ENCODE measurements at places on chromosomes 5 and 9.

- DNase-seq: no peak
Measured at GRCh38 chr5:68708842-68709170, 385.0 kb upstream of the SLC30A5 start.

DNA sequence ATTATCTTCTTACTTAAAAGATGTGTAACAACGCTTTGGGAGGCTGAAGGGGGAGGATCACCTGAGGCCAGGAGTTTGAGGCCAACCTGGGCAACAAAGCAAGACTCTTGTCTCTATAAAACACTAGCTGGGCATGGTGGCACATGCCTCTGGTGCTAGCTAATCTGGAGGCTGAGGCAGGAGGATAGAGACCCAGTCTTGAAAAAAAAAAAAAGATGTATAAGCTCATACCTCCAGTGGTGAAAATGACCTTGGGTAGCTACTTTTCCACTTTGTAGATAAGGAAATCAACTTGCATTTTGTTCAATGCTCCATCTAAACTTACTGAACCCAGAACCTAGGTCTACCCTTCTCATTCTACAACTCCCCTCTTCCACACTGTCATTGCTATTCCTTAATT, 16.6 kb downstream of the ARRDC3 start:
- no peak for DNase-seq

GRCh38 chr9:114313186-114313585, 9.7 kb upstream of the ORM1 start:
- no peak for DNase-seq

GRCh38 chr5:149497357-149497756, 53.9 kb downstream of the CSNK1A1 start:
- peak; percentile 87 for DNase-seq

- no peak for DNase-seq
Measured at GRCh38 chr9:108257382-108257781, 598.4 kb downstream of the ACTL7B start.

GRCh38 chr5:180159756-180160155, 49.3 kb downstream of the RASGEF1C start:
- no peak for DNase-seq

GRCh38 chr5:96919754-96920197, 16.1 kb upstream of the LNPEP start:
- DNase-seq: no peak

- peak; percentile 28 for DNase-seq
Measured at GRCh38 chr5:41286165-41286564, 72.8 kb upstream of the C6 start.

- no peak for DNase-seq
Measured at GRCh38 chr9:89436963-89437625, 60.8 kb downstream of the SEMA4D start.

GRCh38 chr5:4180703-4181102, 585.1 kb downstream of the IRX1 start:
- no peak for DNase-seq

GRCh38 chr5:60586307-60586901, 113.6 kb downstream of the DEPDC1B start:
- peak; percentile 62 for DNase-seq

GRCh38 chr5:117551236-117551635, 976.6 kb upstream of the SEMA6A start:
- DNase-seq: no peak

GRCh38 chr5:112691339-112691680, 46.4 kb upstream of the APC start:
- no peak for DNase-seq

- DNase-seq: no peak
Measured at GRCh38 chr9:133002147-133003070, 23.9 kb downstream of the GFI1B start.

DNA sequence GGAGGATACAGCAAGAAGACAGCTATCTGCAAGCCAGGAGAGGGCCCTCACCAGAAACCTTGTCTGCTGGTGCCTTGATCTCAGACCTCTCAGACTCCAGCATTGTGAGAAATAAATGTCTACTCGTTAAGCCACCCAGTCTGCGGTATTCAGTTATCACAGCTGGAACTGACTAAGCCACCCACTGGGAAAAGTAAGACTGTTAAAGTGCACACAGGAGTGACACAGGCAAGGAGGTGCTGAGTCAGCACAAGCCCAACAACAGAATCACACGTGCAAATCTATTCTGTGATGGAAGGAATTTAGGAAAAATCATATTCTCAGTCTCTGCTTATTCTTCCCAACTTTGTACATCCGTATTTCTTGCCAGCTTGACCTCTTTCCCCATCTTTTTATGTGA, 200.0 kb downstream of the NR2F1-AS1 start:
- DNase-seq: no peak

DNA sequence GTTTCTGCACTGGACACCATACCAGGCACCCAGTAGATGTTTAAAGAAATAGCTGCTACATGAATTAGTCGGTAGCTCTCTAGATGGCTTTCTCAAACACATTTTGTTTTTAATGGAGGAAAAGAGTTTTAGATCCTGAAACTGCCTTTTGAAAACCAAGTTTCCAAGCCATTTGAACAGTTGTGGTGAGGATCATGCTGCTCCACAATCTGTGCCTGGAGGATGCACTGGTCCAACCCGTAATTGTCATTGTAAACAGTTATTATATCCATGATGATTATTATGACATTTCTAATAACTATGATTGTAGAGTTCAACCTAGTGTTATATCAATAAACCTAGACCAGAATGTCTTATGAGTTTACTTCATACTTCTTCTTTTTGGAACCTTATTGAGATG, 35.9 kb upstream of the ZFAND5 start:
- no peak for DNase-seq

DNA sequence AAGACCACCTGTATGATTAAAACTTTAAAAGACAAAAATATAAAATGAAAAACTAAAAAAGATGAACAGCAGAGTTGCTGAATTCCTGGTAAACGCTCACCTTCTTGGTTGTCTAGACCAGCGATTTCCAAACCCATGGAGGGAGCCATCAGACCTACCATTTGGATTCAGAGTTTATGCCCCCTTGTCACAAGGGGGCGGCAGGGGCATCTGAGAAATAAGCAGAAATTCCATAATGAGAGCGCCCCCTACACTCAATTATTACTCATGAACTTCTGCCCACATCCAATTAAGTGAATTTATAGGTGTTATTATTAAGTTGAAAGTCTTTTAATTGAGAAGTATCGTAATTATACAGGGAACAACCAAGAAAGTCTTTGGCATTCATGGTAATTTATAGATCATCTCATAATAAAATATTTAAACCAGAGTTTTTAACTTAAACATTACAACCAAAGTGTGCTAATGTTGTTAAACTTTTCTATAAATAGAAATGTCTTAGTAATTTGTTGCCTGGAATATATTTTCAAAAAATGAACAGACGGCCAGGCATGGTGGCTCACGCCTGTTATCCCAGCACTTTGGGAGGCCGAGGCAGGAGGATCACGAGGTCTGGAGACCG, 35.2 kb upstream of the SPATA31C2 start:
- DNase-seq: peak; percentile 74

DNA sequence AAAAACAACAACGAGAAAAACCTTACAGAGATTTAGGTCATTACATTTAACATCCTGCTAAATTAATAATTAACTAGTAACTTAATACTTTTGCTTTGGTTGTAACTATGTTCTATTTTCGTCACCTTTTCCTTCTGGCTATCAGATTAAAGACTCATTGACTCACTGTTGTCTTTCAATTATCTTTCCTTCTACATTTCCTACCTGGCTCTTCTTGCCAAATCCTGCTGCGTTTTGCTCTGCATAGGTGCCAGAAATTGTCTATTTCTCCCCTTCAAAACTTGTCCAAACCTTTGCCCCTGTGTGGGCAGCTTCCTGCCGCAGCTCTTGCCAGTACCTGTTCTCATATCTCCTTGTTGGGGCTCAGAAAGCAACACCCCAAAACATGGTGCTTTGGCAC, 235.5 kb upstream of the ZNF608 start:
- no peak for DNase-seq

DNA sequence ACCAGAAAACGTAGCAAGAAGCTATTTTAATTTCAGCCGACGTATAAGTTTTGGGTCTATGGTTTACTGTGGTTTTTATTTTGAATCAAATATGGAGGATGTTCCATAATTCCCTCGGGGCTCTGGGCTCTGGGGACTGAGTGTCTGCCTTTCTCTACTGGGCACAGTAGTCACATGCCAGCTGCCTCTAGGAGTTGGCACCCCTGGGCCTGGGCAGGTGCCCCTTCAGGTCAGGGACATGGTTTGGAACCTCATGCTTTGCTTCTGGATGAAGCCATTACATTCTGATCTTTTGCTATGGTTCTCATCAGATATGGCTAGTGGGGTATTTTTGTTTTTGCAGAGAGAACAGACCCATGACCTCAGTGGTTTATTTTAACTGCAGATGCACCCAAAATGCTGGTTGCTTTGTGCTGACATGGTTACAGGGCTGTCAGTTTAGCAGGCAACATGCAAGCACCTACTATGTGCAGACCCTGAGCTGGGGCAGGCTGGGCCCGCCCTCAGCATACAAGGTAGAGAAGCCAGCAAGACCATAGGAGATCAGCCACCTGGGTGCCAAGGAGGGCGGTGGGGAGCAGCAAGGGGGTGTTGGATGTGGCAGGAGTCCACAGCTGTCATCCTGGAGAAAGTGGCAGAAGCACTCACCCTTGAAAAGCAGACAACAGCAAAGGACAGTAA, 54.5 kb upstream of the PSD2 start:
- no peak for DNase-seq

DNA sequence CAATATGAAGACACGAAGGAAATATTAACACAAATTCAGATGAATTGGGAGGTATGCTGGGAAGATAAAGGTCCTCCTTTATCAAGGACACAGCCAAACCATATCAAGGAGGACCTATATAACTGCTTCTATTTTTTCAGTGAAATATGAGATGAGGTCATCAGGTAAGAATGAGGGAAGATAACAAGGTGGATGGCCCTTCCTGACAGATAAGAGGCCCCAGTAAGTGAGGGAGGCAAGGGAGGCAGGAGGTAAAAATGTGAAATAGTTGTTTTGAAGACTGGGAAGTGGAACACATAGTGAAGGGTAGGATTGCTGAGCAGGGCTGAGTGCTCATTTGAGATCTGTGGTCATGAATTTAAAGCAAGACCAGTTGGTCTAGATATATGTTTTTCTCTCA, 60.0 kb upstream of the FOXE1 start:
- DNase-seq: no peak

DNA sequence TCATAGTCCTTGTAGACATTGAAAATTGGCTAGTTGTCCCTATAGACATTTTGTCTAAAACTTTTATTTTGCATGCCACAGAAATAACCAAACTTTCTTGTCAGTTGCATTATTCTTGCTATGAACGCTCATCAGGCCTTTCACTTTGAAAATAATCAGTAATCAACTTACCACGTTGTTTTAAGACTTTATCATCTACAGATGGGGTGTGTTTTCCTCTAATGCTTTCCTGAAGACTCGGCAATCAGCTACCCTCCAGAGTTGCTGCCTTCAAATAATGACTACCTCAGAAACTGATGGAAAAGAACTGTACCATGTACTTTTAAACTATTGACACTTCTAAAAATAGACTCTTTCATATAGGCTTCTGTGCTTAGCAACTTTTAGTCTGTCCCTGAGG, 33.5 kb upstream of the HSPB3 start:
- DNase-seq: no peak

DNA sequence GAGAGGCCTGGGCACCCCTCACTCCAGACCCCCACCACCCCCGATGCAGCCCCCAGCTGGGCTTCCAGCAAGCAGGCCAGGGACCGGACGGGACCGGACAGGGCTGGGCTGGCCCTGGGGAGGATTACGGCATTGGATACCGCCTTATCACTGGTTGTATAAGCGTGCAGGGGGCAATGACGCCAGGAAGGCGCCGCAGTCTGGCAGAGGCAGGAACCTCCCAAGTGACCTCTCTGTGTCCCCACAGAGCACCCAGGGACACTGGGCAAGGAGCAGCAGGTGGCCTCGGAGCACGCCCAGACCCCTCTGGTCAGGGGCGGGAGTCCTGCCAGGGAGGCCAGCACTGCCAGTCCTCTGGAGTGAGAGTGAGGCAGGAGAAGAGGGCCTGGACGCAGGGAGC, 723 bp upstream of the LCN15 start:
- DNase-seq: no peak

- peak; percentile 85 for DNase-seq
Measured at GRCh38 chr5:145237843-145238242, 597.3 kb downstream of the PRELID2 start.

- DNase-seq: no peak
Measured at GRCh38 chr9:99682378-99682777, 139.3 kb upstream of the NR4A3 start.

DNA sequence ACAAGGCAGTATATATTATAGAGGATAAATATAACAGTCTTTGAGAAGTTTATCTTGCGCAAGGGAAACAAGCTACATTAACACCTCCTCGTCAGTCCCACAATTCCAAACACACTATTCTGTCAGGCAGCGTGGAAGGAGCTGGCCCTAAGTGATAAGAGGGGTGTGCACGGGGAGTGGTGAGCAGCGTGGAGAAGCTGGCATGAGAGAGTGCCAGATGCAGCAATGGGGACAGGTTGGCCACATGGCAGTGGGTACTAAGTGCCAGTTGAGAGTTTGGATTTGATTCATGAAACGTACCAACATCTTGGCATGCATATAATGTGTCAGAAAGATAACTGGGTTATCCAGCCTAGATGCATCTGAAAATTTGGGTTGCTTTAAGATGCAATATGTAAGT, 460.2 kb downstream of the ICE1 start:
- no peak for DNase-seq

DNA sequence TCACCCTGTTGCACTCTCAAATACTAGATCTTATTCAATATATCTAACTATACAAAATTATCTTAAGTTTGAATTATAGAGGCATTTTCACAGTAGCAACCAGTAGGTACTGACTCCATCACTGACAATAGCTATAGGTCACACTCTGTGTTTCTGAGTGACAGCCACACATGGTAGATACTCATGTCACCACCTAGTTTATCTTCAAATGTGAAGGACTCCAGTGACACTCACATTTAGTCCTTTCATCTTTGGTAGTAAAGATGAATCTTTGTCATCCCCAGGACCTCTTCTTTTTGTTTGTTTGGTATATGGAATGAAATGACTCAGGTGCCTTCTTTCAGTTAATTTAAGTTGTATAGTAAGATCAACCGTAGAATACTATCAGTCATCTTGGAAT, 102.5 kb upstream of the DHFR start:
- no peak for DNase-seq

All from fibroblast of pulmonary artery (primary cell).